ENCODE measurements at places on chromosomes 16 and 17. TPM values are rescaled to one million over a fixed set of nuclear protein-coding genes. Genes with fewer than 3 reads are reported as not detected.
A peak's percentile ranks its signal among the peaks of the same experiment; 100 is the strongest.

- H3K4me3 ChIP-seq, result no peak overlapping the region
- H3K27me3 ChIP-seq, result no peaks in the 10 kb centered on the region
- no peaks in the 10 kb centered on the region for H3K36me3 ChIP-seq
- no peak for DNase-seq
- H3K27ac ChIP-seq, result no peak overlapping the region
Measured at GRCh38 chr17:22600644-22601298, 908.4 kb downstream of the KCNJ18 start.

- no peaks in the 10 kb centered on the region for H3K27me3 ChIP-seq
- H3K27ac ChIP-seq, result peak overlapping the region; percentile 53
- no peaks in the 10 kb centered on the region for H3K4me1 ChIP-seq
- no peak for DNase-seq
Measured at GRCh38 chr17:75295201-75296158, 6.2 kb upstream of the SLC25A19 start.

- peak overlapping the region; percentile 96 for H3K27ac ChIP-seq
- H3K27me3 ChIP-seq, result no peaks in the 10 kb centered on the region
- peaks cover 12% of the 10 kb centered on the region for H3K4me1 ChIP-seq
- H3K36me3 ChIP-seq, result peaks cover 3% of the 10 kb centered on the region
Measured at GRCh38 chr17:61410141-61411010, 10.7 kb downstream of the TBX2 start.

- H3K36me3 ChIP-seq, result no peaks in the 10 kb centered on the region
- no peaks in the 10 kb centered on the region for H3K4me1 ChIP-seq
- no peak overlapping the region for H3K4me3 ChIP-seq
- no peak overlapping the region for H3K27ac ChIP-seq
Measured at GRCh38 chr16:52068447-52069074, 478.4 kb downstream of the TOX3 start.

DNA sequence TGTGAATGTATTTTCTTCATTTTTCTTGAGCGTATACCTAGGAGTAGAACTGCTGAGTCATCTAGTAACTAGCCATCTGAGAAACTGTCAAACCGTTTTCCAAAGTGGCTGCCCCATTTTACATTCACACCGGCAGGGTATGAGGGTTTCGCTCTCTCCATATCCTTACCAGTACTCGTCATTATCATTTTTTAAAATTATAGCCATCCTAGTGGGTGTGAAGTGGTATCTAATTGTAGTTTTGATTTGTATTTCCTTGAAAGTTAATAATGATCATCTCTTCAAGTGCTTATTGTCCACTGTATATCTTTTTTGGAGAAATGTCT, 6.0 kb downstream of the RNF157 start:
- H3K4me3 ChIP-seq, result no peak overlapping the region
- H3K27ac ChIP-seq, result no peak overlapping the region
- no peak for DNase-seq

DNA sequence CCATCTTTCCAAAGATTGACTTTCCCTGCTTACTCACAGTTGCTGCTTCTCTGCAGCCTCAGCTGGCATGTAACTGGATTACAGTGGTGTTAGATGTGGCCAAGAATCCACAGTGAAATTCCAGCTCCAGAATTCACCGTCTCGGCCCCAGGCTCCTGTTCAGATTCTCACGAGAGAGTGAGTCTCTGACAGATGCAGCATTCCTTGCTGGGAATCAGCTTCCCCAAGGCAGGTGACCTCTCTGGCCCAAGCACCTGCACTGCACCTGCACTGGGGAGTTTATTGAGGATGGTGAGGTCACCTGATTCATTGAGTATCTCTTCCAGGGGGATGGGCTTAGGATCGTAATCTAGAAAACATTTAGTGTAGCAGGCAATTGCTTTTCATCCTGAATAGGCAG, 600.5 kb upstream of the RBFOX1 start:
- H3K27ac ChIP-seq, result no peak overlapping the region
- no peak for DNase-seq
- no peak overlapping the region for H3K4me3 ChIP-seq
- H3K36me3 ChIP-seq, result no peaks in the 10 kb centered on the region

- peaks cover 50% of the 10 kb centered on the region for H3K36me3 ChIP-seq
- DNase-seq, result no peak
- H3K4me1 ChIP-seq, result no peaks in the 10 kb centered on the region
- H3K27me3 ChIP-seq, result no peaks in the 10 kb centered on the region
- no peak overlapping the region for H3K4me3 ChIP-seq
Measured at GRCh38 chr17:16068323-16068722, 68.7 kb downstream of the TTC19 start.

GRCh38 chr17:83124871-83125514, 45.6 kb downstream of the METRNL start:
- H3K27ac ChIP-seq, result no peak overlapping the region
- no peaks in the 10 kb centered on the region for H3K27me3 ChIP-seq
- H3K4me1 ChIP-seq, result no peaks in the 10 kb centered on the region
- no peak overlapping the region for H3K4me3 ChIP-seq

GRCh38 chr17:6753006-6753445, 2.8 kb upstream of the XAF1 start:
- peak overlapping the region; percentile 83 for H3K27ac ChIP-seq
- H3K4me3 ChIP-seq, result peak overlapping the region; percentile 29
- H3K36me3 ChIP-seq, result no peaks in the 10 kb centered on the region

GRCh38 chr17:2468270-2468669, 43.4 kb downstream of the METTL16 start:
- H3K36me3 ChIP-seq, result peaks cover 27% of the 10 kb centered on the region
- no peak overlapping the region for H3K27ac ChIP-seq
- H3K4me1 ChIP-seq, result no peaks in the 10 kb centered on the region
- H3K4me3 ChIP-seq, result no peak overlapping the region
- H3K27me3 ChIP-seq, result no peaks in the 10 kb centered on the region

DNA sequence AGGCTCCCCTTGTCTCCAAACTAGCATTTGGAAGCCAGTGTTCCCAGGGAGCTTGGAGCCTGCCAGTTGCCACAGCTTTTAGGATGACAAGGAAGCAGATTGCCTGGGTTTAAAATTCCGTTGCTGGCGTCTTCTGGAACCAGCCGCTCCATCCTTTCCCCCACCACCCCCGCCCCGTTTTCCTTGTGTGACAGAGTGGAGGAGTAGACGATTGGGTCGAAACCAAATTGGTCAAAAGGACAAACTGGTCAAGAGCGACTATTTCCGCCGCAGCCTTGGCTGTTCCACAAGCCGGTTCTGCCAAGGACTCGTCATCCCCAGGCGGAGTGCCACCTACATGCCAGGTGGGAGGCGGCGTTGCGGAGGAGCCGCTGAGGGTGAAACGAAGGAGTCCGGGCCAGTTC, 91.1 kb downstream of the RPA1 start:
- H3K4me1 ChIP-seq, result no peaks in the 10 kb centered on the region
- no peaks in the 10 kb centered on the region for H3K36me3 ChIP-seq
- H3K27ac ChIP-seq, result no peak overlapping the region
- H3K4me3 ChIP-seq, result no peak overlapping the region
- no peaks in the 10 kb centered on the region for H3K27me3 ChIP-seq

DNA sequence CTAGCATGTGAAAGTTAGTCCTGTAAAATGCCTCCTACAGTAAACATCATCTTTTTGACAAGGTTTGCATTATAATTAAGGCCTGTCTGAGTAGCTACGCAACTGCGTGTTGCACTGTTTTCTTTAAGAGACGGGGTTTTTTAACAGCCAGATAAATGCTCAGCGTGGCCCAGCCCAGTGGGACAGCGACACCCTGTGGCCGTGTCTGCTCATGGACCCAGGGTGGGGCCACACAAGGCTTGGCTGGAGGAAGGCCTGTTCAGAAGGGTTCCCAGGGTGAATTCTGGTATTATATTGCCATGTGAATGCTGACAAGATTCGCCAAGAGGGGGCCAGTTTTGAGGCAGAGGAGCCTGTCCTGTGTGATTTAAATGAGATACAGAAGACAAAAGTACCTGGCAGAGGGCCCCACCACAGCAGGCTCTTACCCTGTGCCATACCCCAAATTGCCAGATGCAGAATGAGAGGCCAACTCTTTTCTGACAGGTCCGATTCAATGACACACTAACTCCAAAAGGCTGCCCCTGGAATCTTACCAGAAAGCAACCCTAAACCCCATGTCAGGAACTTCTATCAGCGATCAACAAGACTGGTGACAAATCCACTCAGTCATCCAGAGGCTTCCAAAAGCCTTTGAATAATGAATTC, 65.9 kb upstream of the IRX6 start:
- no peaks in the 10 kb centered on the region for H3K36me3 ChIP-seq
- no peaks in the 10 kb centered on the region for H3K4me1 ChIP-seq
- H3K27ac ChIP-seq, result no peak overlapping the region

GRCh38 chr17:79755591-79755990, 22.4 kb upstream of the CBX2 start:
- H3K36me3 ChIP-seq, result no peaks in the 10 kb centered on the region
- peaks cover 6% of the 10 kb centered on the region for H3K27me3 ChIP-seq
- DNase-seq, result no peak
- H3K4me3 ChIP-seq, result no peak overlapping the region

GRCh38 chr16:11064202-11064540, 119.8 kb downstream of the CLEC16A start:
- H3K27me3 ChIP-seq, result no peaks in the 10 kb centered on the region
- no peak for DNase-seq
- H3K4me1 ChIP-seq, result no peaks in the 10 kb centered on the region
- H3K27ac ChIP-seq, result no peak overlapping the region

- H3K36me3 ChIP-seq, result peaks cover 7% of the 10 kb centered on the region
- H3K27me3 ChIP-seq, result no peaks in the 10 kb centered on the region
- no peak overlapping the region for H3K4me3 ChIP-seq
- no peak overlapping the region for H3K27ac ChIP-seq
- no peaks in the 10 kb centered on the region for H3K4me1 ChIP-seq
Measured at GRCh38 chr17:37461668-37462067, 28.0 kb upstream of the DUSP14 start.

DNA sequence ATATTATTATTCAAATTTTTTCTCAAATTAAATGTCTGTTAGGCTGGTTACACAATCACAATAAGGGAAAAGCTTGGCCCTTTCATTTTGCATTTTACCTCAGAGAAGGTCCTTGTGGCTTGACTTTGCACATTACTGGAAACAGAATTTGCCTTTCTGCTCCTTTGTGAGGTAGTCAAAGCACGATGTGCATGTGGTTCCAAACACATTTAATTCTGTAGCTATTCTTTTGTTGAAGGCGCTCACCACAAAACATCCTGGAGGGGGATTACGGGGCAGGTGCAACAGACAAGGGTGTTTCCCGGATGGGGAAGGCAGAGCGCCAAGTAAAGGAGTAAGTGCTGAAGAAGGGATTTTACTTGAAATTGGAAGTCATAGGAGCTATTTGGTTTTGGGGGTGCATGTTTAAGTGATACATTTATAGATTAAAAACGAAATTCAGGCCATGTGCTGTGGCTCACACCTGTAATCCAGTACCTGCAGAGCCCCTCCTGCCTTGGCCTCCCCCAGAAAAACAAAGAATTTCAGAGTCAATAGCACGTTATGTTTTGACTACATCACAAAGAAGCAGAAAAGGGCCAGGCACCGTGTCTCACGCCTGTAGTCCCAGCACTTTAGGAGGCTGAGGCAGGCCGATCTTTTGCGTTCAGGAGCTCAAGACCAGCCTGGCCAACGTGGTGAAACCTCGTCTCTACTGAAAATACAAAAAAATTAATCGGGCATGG, 31.2 kb upstream of the TENT4B start:
- H3K4me3 ChIP-seq, result no peak overlapping the region
- H3K36me3 ChIP-seq, result no peaks in the 10 kb centered on the region
- H3K27me3 ChIP-seq, result no peaks in the 10 kb centered on the region
- DNase-seq, result no peak
- no peak overlapping the region for H3K27ac ChIP-seq

GRCh38 chr17:21817791-21818364, 125.6 kb downstream of the KCNJ18 start:
- no peak for DNase-seq
- H3K27ac ChIP-seq, result no peak overlapping the region
- H3K4me3 ChIP-seq, result no peak overlapping the region
- H3K4me1 ChIP-seq, result no peaks in the 10 kb centered on the region
- no peaks in the 10 kb centered on the region for H3K27me3 ChIP-seq

GRCh38 chr17:4903051-4903818, at the start of gene CHRNE:
CHRNE (minus strand) TSS chr17:4903098; CDS start chr17:4903063, 35 bp downstream.
- H3K4me3 ChIP-seq, result no peak within 1 kb of the TSS
- DNase-seq, result peak; percentile 42
- no peaks in the 10 kb centered on the region for H3K27me3 ChIP-seq
- no peaks in the 10 kb centered on the region for H3K36me3 ChIP-seq

GRCh38 chr17:34711646-34712045, 132.3 kb downstream of the TMEM132E start:
- no peaks in the 10 kb centered on the region for H3K36me3 ChIP-seq
- DNase-seq, result no peak
- no peaks in the 10 kb centered on the region for H3K4me1 ChIP-seq
- no peaks in the 10 kb centered on the region for H3K27me3 ChIP-seq

DNA sequence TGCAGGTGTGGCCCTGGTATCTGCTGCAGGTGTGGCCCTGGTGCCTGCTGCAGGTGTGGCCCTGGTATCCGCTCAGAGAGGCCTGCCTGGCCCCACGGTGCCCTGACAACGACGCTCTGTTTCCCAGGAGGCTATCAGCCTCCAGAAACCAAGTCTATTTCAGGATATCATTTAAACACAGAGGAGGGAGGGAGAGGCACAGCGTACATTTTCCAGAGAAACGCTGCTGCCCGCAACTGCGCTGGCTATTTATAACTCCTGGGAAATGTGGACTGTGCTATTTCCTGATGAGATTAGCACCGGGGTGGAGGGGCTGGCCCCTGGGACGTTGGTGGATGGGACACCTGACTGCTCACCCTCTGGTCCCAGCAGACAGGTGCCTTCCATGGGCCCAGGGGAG, 22.5 kb downstream of the TIMM22 start:
- DNase-seq, result no peak
- H3K4me1 ChIP-seq, result peaks cover 21% of the 10 kb centered on the region
- H3K4me3 ChIP-seq, result peak overlapping the region; percentile 60
- H3K36me3 ChIP-seq, result peaks cover 5% of the 10 kb centered on the region
- peak overlapping the region; percentile 90 for H3K27ac ChIP-seq
- no peaks in the 10 kb centered on the region for H3K27me3 ChIP-seq

- H3K36me3 ChIP-seq, result no peaks in the 10 kb centered on the region
- no peaks in the 10 kb centered on the region for H3K27me3 ChIP-seq
- H3K4me3 ChIP-seq, result no peak overlapping the region
- H3K4me1 ChIP-seq, result no peaks in the 10 kb centered on the region
- H3K27ac ChIP-seq, result no peak overlapping the region
Measured at GRCh38 chr17:55452139-55452790, 30.6 kb upstream of the MMD start.

GRCh38 chr17:61412860-61413660, 13.4 kb downstream of the TBX2 start:
- peak overlapping the region; percentile 82 for H3K4me3 ChIP-seq
- H3K27me3 ChIP-seq, result no peaks in the 10 kb centered on the region
- H3K4me1 ChIP-seq, result peaks cover 12% of the 10 kb centered on the region
- no peak for DNase-seq

Gene DUXB
- not detected for total RNA-seq

Gene TMED6
- total RNA-seq, result 1.5 TPM

Gene HOXB7
- total RNA-seq, result 0.63 TPM

Gene TLCD2
- 8.3 TPM for total RNA-seq

Gene RSL1D1
- total RNA-seq, result 51.2 TPM

Gene TMEM114
- total RNA-seq, result not detected

Gene ZNF232
- 6.7 TPM for total RNA-seq

Gene TBC1D3E
- total RNA-seq, result not detected

Gene SAMD14
- 11.5 TPM for total RNA-seq

Gene GRAPL
- total RNA-seq, result 3.0 TPM

Gene CD300C
- 4.3 TPM for total RNA-seq

Gene CCDC78
- 0.92 TPM for total RNA-seq

All from thoracic aorta (tissue), 2 donors.